Stimulated activated CD4-positive, alpha-beta T cell treated with anti-CD3 and anti-CD28 coated beads, Interleukin-1b, Interleukin-23, amount 100 ng/mL, for 1 hour (primary cell): ENCODE measurements at places on chromosomes 7 and 10.

- no peak for DNase-seq
Measured at GRCh38 chr10:126558881-126559280, 111.6 kb downstream of the C10orf90 start.

GRCh38 chr10:62693306-62693705 lies 111.2 kb upstream of the ADO start:
- DNase-seq, result no peak

DNA sequence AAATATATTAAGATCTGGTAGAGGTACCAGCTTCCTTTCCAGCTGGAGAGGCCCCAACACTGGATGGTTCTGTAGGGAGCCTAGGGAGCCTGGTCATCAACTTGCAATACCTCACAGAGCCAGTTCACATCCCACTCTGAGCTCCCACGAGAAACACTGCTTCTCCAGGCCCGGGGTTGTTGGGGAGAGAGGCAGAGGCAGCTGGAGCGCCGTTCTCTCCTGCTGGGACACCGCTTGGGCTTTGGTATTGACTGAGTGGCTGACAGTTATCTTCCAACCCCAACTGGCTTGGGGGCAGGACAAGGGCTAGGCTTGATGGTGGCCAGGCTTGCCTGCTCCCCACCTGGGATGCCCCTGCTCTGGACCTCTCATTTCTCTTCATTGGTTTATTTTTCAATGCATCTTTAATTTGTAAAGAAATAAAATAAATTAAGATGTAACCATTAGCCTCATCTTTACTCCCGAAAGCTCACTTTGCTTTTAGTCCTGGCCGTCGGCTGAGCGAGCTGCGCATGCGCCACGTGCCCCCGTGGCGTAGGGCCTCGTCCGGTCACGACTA lies 10.0 kb upstream of the CHCHD1 start:
- peak; percentile 49 for DNase-seq

DNA sequence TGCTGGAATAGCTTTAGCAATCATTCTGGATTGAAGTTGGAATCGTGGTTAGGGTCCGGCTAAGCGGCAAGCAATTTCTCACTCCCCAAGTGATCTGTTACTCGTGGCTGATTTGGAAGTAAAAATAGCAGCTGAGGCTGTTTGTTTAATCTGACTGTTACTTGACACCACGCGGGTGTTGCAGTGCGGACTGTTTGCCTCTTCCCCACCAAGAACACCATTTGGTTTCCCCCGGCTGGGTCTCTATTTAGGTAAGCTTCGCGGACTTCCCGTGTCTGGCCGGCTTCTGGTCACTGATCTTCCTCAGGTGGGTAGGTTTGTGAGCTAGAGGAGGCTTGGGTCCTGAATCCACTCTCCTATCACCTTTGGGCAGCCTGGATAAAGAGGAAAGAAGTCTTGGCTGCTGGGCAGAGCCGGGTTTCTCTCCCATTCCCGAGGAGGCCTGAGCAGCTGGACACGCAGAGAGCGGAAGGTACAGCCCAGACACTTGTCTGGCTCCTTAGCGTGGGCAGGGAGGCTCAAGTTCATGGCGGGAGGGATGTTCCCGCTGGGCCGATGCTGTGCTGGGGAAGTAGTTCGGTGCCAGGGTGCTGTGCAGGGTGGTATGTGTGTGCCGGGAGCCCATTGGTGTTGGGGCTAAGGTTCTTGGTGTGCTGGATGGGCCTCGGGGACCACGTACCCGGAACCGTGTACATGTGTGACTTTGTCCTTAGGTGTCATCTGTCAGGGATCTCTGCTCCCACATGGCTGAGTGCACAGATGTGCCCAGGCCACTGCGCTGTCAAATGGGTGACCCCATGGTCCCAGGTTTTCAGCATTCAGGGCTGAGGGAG lies at the start of gene C10orf71:
Gene C10orf71 (plus strand): TSS at position 188 of the 833 bp plus-strand sequence. CDS start 23,376 bp downstream, outside the sequence.
- DNase-seq, result no peak

- DNase-seq, result no peak
Measured at GRCh38 chr7:111047595-111047994, 43.3 kb upstream of the LRRN3 start.

GRCh38 chr10:11082526-11082925 lies 64.9 kb downstream of the CELF2 start:
- no peak for DNase-seq

DNA sequence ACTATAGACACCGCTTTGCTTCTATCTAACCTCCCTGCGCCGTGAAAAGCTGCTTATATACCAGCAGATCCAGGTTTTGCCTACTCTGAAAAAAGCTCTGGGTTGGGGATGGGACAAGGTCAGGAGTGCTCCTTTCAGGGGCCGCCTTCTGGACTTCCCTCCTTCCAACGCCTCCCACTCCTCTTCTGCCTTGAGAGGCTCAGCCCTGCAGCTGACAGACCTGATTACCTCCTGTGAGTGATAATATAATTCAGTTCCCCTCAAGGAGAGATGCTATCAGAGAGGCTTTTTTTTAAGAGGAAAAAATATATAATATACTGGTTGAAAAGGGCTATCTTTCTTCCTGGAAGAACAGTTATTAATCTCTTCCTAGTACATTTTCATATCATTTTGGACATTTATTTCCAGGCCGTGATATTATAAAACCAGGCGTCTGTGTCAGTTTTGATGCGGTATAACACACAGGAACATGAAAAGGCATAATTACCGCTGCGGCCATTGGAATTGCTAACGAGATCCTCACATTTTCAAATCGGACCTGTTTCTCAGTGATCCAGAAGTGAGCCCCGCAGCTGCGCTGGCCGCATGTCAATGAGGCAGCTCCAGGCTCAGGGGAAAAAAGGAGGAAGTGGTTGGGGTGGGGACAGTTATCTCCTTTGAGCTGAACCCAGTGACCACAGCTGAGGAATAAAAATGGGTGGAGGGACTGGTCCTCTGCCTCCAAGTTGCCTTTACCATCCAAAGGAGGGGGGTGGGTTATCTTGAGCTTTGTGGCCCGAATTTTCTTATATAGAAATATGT lies 457.1 kb downstream of the TYW1 start:
- DNase-seq, result no peak

DNA sequence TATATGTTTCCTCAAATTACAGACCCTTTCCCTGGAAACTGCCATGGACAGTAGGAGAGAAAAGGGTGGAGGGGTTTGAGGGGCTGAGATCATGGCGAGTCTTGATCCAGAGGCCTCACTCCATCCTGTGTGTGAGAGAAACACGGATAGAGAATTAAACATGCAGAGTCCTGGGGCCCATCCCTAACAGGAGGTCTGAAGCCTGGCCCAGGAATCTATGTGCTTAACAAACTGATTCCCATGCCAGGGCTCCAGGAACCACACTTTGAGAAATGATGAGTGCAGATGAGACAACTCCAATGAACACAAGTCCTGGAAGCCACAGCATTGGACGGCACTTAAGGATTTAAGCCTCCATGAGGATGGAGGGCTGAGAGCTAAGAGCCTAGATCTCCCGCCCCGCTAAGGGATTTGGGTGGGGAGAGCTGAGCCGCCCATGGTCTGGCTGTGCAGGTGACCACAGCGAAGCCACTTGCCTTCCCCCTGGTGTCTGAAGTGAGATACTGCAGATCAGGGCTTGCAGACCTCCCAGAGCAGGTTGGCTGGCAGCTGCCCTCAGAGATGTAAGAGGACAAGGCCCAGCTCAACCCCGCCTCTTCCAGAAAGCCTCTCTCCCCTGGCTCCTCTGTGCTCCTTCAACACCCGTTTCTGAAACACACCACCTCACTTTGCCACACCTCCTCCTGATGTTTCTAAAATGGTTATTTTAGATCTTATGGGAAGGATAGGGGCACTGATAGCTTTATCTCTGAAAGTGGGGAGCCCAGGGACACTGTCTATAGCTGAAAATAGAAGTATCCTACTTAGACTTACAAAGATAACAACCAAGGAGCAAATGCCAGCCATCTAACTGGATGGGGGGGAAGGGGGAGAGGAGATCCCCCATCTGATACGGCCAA lies 24.8 kb upstream of the EIF5AL1 start:
- DNase-seq, result no peak

DNA sequence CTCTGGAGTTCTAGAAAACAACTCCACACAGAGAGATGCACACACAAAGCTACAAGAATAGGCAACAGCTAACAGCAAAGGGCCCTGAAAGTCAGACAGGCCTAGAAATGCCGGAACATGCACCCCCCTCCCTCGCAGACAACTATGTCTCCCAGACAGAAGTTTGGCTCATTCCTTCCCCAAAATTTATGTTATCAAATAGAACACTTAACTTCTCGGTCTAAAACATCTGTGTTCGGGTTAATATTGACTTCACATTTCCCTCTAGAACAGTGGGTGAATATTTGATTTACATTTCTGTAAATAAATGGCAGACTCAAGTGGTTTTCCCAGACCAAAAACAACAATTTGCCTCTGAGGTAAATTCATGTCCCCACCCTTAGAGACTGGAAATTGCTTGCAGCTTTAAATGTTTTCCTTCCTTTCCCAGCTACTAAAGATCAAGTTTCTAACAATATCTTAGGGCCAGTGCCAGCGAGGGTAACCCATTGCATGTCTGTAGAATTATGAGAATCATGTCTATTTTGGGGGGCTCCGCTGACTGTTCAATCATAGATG lies 92.5 kb upstream of the INHBA start:
- DNase-seq, result no peak

GRCh38 chr7:66529883-66530610 lies 98.6 kb upstream of the KCTD7 start:
- DNase-seq, result no peak

GRCh38 chr10:76356557-76356956 lies 925.1 kb downstream of the LRMDA start:
- DNase-seq, result no peak

DNA sequence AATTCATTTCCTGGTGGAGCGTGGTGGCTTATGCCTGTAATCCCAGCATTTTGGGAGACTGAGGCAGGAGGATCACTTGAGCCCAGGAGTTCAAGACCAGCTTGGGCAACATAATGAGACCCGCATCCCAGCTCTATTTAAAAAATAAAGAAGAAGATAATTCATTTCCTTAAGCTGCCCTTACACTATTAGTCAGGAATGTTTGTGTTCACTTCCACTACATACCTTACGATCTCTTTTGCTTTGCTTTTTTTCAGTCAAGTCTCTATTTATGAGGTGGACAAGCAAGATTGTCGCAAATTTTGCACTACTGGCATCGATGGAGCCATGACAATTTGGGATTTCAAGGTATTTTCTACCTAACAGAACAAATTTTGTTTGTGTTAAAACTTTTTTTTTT lies 11.2 kb upstream of the ARPC1B start:
- no peak for DNase-seq

GRCh38 chr10:5952731-5953385 lies 24.5 kb downstream of the IL15RA start:
- DNase-seq, result no peak

- no peak for DNase-seq
Measured at GRCh38 chr7:145534301-145534700, 582.3 kb upstream of the CNTNAP2 start.

- no peak for DNase-seq
Measured at GRCh38 chr10:75357500-75357899, 44.1 kb downstream of the ZNF503 start.

DNA sequence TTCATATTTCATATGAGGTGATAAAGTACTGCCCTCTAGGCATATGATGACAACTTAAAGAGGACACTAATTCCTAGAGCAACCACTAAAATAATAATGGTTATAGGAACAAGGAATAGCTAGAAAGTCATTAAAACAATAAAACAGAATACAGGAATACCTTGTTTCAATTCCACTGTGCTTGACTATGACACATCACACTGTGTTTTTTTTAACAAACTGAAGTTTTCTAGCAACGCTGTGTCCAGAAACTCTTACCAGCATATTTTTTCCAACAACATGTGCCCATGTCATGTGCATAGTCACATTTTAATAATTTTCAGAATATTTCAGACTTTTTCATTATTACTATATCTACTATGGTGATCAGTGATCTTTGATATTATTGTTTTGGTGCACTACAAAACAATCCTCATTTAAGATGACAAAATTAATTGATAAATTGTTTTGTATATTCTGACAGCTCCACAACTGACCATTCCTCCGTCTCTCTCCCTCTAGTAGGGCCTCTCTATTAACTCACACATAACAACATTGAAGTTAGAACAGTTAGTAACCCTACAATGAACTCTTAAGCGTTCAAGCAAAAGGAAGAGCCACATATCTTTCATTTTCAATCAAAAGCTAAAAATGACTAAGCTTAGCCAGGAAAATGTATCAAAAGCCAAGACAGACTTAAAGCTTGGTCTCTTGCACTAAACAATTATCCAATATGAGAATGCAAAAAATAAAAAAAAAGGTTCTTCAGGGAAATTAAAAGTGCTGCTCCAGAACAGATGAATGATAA lies 85.8 kb downstream of the SNX13 start:
- no peak for DNase-seq

GRCh38 chr7:123821320-123821719 lies 23.6 kb upstream of the HYAL4 start:
- no peak for DNase-seq

- DNase-seq, result no peak
Measured at GRCh38 chr7:23295401-23295697, 3.8 kb upstream of the MALSU1 start.

- DNase-seq, result no peak
Measured at GRCh38 chr10:52436664-52437063, 122.6 kb downstream of the DKK1 start.

GRCh38 chr7:22566176-22566575 lies 66.2 kb upstream of the STEAP1B start:
- DNase-seq, result no peak

DNA sequence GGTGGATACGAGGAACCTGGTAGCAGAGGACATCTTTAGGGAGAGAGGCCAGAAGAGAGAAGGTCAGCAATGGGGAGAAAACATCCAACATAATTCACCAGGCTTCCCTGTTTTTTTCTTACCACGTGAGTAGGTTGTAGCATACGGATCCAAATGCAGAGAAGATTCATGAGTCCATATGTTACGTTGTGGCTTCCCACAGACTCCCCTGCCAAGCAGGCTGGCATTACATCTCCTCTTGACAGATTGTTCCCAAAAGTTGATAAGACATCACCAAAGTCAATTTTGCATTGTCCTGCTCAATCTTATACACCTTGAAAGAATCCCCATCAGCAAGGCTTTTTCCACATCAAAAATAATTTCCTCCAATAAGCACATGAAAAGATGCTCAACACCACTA lies 39.7 kb downstream of the DRGX start:
- no peak for DNase-seq

GRCh38 chr7:74573512-74573911 lies 84.0 kb upstream of the GTF2I start:
- DNase-seq, result no peak

DNA sequence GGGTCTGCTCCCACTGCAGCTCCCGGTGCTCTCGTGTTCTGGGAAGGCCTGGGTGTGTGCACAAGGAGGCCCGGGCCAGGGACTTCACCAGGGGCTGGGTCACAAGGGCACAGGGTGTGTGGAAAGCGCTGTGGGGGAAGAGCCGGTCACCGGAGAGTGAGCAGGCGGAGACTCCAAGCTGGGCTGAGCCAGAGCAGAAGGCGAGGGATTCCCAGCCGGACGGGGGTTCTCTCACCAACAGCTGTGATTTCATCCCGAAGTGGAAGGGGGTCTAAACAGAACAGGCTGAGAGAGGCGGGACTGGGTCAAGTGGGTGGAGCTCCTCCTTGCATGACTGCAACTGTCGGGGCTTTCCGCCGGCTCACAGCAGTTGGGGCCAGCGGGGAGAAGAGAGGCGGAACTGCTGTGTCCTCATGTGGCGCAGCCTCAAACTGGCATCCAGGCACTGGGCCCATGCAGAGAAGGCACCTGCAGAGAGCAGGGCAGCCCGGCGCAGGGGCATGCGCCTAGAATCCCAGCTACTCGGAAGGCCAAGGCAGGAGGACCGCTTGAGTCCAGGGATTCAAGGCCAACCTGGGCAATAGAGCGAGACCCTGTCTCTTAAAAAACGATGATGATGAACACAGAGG lies 7.6 kb upstream of the ORAI2 start:
- peak; percentile 60 for DNase-seq

GRCh38 chr10:121327727-121328126 lies 270.5 kb downstream of the FGFR2 start:
- no peak for DNase-seq

- no peak for DNase-seq
Measured at GRCh38 chr7:157916946-157917640, 580.3 kb downstream of the DNAJB6 start.
